ENCODE measurements at places on chromosomes 2 and 18. TPM values are rescaled to one million over a fixed set of nuclear protein-coding genes. Genes with fewer than 3 reads are reported as not detected.

DNA sequence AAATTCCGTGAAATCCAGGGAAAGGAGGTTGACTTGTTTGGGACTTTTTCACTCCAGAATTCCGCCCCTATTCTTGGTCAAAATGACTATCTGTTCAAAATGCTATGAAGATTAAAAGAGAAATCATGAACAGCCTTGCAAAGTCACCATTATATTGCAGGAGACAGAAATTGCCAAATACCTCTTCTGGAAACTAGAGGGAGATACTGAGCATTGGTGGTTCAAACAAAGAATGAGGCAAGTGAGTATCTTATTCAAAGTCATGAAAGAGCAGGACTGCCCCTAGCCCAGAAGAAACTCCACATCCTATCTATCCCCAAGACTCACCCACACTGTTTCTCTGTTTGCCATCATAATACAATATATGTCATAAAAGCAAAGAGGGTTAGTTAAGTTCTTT is 862.3 kb upstream of the POU3F3 start:
- no peak for DNase-seq
- no peaks in the 10 kb centered on the region for H3K27me3 ChIP-seq
- H3K36me3 ChIP-seq, result no peaks in the 10 kb centered on the region

DNA sequence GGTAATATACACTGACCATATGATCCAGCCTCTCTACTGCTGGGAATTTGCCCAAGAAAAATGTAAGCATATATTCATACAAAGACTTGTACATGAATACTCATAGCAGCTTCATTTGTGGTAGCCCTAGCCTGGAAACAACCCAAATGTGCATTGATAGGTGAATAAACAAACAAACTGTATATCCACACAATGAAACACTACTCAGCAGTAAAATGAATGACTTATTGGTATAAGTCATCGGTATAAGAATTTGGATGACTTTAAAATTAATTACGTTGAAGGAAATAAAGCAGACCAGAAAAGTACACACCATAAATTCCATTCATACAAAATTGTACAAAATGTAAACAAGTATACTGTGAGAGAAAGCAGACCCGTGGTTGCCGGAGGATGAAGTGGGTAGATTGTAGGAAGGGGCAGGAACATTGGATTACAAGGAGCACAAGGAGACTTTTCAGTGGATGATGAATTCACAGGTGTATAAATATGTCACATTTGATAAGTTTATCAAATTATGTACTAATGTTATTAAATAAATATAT is 376.7 kb downstream of the TDRD15 start:
- H3K27me3 ChIP-seq, result no peaks in the 10 kb centered on the region
- H3K36me3 ChIP-seq, result no peaks in the 10 kb centered on the region
- H3K27ac ChIP-seq, result no peak overlapping the region

DNA sequence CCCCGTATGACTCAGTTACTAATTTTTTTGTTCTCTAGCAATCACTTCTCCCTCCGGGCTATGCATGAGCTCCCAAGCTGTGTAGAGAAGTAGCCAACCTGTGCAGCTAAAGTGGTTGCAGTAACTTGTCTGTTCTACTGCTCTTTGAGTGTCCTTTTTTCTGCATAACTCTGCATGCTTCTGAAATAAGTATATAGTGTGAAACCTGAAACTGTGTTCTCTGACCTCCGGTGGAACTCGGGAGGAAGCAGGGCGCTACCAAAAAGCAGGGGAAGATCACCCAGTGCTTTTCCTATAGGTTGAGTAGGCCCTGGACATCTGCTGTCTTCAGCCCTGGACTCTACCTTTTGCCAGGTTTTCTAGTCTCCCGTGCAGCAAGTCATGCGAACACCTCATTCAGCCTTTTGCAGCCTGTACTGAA is 47.8 kb downstream of the PHLPP1 start:
- peaks cover 24% of the 10 kb centered on the region for H3K4me1 ChIP-seq
- DNase-seq, result no peak
- no peaks in the 10 kb centered on the region for H3K27me3 ChIP-seq

DNA sequence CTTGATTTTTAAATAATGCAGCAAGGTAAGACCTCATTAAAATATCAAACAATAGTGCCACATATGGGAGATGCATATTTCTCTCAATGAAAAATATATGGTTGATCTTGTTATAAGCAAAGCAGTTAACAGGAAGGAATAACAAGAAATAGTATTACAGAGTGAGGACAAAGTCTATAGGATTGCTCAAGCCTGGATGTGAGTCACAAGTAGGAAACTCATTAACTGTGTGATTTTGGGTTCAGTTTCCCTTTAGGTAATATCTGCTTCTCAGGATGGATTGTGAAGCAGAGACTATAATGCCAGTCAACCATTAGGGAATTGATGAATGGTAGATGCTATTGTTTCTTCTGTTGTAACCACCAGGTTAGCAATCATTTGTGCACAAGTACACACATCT is 42.9 kb upstream of the SPHKAP start:
- no peak for DNase-seq
- H3K27me3 ChIP-seq, result no peaks in the 10 kb centered on the region
- H3K27ac ChIP-seq, result no peak overlapping the region
- no peaks in the 10 kb centered on the region for H3K36me3 ChIP-seq
- no peak overlapping the region for H3K4me3 ChIP-seq
- H3K4me1 ChIP-seq, result no peaks in the 10 kb centered on the region

CD8A gene
- total RNA-seq, result not detected
